ENCODE measurements at places on chromosomes 5 and 9.

DNA sequence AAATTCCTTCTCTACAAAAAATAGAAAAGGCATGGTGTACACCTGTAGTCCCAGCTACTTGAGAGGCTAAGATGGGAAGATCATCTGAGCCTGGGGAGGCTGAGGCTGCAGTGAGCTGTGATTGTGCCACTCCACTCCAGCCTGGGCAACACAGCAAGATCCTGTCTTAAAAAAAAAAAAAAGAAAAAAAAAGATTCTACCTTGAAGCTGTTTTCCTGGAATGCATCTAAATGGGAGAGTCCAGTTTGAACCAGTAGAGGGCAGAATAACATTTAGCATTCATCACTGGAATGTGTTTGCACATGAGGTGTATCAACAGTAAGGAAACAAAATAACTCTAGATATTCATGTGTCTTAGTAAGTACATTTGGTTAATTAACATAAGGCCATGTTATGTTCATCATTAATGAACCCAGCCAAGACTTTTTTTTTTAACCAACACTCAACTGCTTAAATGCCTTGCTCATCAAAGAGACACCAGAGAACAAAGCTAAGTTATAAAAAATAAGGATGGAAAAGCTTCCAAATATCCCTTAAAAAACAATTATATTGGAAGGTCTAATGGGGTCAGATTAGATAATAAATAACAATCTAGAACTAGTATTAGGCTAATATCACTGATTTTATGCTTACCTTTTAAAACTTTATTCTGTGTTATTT, 16.1 kb downstream of the IFNE start:
- DNase-seq: peak; percentile 69

GRCh38 chr9:2448193-2448738, 173.3 kb upstream of the VLDLR start:
- no peak for DNase-seq

DNA sequence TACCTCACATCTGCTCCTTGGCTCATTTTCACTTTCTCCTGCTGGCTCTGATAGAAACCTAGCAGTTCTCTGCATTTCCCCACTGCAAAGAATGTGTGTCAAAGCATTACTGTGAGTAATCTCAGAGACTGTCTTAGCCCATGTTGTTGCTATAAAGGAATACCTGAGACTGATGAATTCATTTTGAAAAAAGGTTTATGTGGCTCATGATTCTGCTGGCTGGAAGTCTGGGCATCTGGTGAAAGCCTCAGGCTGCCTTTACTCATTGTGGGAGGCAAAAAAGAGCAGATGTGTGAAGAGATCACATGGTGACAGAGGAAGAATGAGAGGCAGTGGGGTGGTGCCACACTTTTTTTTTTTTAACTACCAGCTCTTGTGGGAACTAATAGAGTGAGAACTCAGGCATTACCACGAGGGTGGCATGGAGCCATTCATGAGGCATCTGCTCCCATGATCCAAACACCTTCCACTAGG, 191.6 kb upstream of the CTNND2 start:
- DNase-seq: no peak

GRCh38 chr5:44862808-44863207, 54.1 kb downstream of the MRPS30 start:
- no peak for DNase-seq

- DNase-seq: peak; percentile 72
Measured at GRCh38 chr9:116737152-116737546, 50.0 kb downstream of the TRIM32 start.

DNA sequence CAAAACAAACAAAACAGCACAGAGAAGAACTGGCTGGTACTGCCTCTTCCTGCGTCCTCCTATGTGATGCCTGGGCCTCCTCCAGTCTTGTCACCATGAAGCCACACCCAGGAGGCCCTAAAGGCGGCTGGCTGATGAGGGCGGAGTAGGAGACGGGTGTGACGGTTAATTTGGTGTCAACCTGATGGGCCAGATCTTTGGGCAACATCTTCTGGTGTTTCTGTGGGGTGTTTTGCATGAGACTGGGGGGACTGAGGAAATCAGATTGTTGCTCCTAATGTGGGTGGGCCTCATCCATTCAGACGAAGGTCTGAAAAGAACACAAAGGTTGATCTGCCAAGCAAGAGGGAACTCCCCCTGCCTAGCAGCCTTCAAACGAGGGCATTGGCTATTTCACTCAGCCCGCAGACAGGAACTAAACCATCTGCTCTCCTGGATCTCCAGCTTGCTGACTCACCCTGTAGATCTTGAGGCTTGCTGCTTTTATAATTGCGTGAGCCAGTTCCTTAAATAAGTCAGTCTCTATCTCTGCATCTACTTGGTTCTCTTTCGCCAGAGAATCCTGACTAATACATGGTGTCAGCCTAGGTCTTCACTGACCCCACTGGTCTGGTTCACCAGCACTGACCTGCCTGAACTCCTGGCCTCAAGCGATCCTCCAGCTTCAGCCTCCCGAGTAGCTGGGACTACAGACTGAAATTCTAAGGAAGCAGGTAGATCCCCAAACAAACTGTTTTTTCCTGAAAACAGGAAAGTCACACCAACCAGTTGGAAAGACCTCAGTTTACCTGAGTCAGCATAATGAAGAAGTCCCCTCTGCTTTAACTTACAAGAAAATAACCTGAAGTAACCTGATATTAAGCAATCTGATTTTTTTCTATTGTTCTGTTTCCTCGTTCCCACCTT, 12.8 kb upstream of the ZFP62 start:
- DNase-seq: no peak

DNA sequence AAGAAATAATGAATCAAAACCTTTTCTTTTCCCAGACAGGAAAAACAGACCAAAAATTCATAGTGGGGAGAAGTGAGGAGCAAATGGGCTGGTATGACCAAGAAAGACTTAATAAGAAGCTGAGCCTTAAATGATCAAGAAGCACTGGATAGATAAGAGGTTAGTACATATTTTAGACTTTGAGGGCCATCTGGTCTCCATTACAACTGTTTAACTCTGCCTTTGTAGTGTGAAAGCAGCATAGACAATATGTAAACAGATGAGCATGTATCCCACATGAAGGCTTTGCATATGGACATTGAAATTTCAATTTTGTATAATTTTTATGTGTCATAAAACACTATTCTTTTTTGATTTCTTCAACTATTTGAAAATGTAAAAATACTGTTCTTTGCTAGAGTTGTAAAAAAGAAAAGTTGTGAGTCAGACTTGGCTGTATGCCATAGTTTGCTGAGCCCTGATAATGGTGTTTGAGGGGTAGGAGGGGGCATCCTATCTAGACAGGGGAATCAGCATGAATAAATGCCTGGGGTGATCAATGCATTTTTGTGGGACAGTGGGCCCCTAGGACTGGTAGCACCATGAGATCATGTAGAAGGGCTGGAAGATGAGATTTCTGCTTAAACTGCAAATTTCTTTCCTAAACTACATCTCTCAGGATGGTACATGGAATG, 91.8 kb upstream of the GPR151 start:
- no peak for DNase-seq

DNA sequence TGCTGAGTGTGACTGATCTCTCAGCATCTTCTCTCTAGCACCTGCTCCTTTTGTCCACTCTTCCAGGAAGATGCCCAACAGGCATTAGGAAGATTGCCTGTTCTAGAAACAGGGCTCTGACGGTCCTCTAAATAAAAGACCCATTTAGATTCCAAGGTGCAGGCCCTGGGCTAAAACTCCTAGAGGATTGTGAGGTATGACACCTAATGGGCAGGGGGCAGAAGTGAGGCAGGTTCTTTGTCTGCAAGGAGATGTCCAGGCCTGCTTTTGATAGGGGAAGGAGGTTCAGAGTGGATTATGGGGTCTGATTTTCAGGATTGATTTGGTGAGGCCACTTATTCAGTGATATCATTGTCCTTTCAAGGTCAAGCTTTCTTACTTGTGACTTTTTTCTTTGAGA, 140.8 kb upstream of the TRPC7 start:
- no peak for DNase-seq

DNA sequence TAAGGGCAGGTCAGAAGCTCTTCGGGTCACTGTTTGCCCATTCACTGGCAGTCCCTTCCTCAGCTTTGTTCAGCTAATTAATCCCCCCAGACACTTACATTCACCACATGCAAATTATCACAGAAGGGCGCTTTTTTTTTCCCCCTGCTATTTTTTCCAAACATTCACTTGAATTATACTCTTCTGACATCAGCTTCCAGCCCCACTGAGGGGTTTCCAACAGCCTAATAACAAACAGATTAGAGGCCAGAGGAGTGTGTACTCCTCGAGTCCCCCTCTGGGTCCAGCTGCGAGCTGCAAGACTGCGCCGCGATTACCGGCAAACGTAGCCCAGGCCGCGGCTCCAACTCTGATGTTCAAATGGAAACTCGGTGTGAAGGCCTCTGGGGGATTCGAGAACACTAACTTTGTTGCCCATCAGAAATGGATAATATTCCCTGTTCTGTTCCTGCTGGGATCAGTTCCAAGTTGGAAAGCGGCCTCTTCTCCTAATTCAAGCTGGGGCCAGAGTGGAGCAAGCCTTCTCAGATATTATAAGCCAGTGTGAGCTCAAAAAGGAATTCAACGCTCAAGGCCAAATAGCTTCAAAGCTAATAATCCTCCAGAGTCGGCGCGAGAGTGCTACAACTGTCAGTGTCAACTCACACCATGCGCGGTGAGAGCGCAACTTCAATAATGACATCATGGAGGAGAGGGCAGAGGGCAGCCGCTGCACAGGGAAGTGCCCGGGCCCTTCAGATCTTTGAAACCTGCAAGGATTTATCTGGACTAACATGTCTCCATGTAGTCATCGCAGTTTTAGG, 560.8 kb downstream of the BNC2 start:
- DNase-seq: peak; percentile 48

DNA sequence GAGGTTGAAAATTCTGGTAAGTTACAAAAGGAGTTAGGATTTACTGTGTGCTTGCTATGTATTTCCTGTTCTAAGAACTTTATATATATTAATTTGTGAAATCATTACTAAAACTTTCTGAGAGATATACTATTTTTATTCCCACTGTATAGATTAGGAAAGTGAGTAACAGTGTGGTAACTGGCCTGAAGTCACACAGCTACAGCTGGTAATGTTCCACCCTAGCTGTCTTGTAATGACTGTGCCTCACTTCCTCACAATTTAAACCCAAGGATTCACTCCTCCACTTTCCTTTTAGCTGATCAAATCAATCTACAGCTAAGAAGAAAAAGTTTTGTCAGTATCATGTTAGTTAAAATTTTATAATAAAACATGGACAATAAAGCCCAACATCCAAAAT, 278.8 kb downstream of the GAS1 start:
- DNase-seq: peak; percentile 47

DNA sequence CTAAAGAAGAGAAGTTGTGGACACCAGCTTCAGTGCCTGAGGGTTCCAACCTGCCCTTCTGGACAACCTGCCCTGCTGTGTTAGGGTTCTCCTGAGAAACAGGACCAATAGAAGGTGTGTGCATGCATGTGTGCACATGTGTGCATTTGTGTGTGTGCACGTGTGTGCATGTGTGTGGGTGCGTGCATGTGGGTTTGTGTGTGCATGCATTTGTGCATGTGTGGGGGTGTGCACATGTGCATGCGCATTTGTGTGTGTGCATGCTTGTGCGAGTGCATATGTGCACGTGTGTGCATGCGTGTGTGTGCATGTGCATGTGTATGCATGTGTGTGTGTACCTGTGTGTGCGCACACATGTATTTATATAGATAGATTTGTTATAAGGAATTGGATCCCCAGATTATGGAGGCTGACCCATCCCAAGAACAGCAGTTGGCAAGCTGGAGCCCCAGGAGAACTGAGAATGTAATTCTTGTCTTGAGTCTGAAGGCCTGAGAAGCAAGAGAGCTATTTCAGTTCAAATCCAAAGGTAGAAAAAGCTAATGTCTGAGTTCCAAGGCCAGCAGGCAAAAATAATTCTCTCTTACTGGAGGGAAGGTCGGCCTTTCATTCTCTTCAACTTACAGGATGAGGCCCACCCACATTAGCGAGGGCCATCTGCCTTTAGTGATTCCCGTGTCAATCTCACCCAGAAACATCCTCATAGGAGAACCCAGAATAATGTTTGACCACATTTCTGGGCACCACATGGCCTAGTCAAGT, 62.9 kb upstream of the SYNPO start:
- DNase-seq: no peak

DNA sequence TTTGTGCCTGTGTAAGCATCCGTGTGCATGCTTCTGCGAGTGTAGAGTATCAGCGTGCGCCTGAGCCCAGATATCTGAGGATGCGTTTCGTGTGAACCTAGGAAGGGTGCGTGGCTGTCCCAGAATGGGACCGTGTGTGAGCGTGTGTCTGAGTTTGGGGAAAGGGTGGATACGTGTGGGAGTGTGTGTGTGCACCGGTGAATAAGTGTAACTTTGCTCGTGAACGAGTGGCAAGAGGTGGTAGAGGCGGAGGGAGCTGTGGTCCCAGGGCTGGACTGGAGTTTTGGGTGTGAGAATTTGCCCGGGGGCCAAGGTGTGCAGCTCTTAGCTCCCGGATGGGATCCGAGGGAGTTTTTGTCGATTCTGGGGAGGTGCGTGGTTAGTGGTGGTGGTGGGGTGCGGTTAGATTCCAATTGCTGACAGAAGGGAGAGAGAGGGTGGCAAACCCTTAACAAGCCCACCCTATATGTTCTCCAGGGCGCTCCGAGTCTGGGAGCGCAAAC, 686 bp upstream of the COL27A1 start:
- no peak for DNase-seq

DNA sequence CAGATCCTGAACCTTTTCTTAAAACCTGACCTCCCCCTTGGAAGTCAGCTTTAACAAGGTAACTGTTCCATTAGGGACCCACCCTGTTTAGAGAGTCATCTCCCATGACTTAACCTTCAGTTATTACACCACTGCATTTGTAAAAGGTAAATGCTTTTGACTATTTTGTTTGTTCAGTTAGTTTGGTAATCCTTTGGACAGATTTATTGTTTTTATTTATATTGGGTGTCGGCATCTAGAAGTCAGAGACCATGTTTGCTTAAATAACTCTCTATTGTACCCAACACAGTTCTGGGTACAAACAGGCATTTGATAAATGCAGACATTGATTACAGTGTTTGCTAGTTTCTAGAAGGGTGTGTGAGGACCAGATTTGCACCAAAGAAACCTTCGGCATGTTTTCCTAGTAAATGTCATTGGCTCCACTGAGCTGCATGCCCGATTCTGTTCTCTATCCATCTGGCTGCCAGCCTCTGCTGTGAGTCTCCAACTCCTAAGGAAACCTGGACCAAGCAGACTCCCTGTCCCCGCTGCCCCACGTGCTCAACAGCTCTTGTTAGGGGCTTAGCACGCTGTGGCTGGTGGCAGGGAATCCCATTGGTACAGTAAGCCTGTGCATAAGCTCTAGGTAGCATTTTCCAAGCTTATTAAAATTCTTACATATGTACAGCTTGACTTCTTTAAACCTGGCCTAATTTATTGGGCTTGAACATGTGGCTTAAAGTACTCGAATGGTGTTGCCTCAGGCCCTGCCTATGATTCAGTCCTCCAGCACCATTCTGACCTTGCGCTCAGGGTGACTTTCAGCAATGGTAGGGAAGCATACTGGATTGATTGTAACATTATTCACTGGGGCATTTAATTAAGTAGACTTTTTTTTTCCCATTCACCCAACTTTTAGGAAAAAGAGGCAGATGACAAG, 6.6 kb downstream of the PCBD2 start:
- DNase-seq: no peak

DNA sequence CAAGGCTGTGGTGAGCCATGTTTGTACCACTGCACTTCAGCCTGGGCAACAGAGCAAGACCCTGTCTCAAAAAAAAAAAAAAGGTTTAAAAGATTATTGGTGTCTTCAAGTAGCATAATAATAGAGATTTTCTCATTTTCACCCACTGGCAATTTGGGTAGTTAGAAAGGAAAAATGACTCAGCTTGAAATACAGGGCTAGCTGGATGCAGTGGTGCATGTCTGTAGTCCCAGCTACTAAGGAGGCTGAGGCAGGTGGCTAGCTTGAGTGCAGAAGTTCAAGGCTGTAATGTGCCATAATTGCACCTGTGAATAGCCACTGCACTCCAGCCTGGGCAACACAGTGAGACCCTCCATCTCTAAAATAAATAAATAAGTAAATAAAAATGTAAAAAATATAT, 111.1 kb downstream of the ARRDC3 start:
- DNase-seq: no peak
